ENCODE measurements at places on chromosomes 13 and 19.

DNA sequence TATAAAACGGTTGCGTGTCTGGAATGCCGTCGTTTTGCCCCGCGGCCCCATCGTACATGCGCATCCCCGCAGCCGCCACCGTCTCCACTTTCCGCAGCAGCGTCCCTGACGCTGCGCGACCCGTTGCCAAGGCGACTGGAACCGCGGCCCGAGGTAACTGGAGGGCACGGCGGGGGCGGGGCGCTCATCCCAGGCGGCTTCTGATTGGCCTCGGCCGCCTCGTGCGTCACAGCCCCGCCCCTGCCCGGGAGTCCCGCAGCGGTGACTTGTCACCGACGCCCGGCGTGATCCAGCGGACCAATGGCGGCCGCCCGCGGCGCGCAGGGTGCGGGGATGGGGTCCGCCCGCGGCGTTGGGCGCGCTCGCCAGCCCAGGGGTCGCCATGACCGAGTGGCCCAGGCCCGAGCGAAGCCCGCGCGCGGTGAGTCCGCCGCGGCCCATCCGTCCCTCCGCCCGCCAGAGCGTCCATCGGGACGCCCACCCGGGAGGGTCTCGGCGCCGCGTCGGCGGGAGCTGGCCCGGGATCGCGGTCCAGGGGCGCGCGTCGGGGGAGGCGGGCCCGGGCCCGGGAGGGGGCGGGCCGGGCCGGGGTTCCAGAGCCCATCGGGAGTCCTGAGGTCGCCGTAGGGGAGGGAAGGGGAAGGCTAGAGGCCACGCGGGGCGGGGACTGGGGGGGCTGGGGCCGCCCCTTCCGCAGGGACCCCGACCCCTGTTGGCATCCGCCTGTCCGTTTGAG, at the start of gene ZSCAN1:
ZSCAN1 (plus strand) TSS at position 285 of the 736 bp plus-strand sequence. CDS start 3,812 bp downstream, outside the sequence.
- peak; percentile 16 for DNase-seq

DNA sequence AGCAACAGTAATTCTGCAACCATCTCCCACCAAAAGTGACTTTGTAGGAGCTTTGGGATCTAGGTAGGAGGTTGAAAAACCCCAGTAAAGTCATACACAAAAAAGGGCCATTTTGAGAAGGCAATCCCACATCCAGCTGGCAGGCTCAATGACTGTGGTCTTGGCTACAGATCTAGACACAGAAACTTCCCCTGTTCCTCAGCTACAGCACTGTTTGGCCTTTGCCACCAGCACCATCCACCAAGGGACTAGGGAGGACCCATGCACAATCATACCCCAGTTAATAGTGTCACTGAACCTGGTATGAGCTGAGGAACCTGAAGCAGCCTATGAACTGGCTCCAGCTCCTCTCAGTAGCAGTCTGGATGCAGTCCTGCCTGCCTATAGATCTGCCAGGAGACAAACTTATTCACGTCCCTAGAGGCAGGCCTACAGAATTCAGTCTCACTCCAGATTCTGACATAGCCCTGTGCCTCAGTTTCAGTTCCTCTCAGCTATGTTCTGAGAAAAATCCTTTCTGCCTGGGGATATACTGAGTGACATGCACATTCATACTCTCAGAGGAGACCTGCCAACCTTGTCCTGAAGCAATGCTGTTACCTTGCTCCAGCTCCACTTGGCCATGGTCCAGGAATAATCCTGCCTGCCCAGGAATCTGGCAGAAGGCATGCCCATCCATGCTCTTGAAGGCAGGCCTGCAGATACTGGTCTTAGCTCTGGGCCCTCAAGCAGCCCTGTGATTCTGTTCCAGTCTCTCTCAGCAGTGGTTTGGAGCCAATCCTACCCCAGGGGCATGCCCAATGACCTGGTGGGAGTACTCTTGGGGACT, 2048.3 kb upstream of the PCDH20 start:
- no peak for DNase-seq

DNA sequence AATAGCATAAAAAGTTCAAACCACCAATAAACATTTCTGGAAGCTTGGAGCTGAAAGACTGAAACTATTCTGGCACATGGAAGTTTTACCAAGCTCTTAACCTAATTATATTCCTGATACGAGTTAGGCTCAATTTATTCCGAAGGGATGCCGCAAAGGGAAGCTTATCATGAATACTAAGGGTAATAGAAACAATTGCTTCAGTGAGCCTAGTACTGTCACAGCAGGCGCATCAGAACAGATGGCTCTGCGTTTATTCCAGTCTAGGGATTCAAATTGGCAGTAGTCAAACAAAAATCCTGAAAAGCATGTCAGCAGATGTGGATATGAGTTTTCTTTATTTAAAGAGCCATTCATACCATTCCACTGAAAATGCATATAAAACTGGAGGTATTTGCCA, 779.5 kb downstream of the GPC5 start:
- DNase-seq = no peak

GRCh38 chr13:95643936-95644598, 439 bp downstream of the DZIP1 start:
- no peak for DNase-seq

DNA sequence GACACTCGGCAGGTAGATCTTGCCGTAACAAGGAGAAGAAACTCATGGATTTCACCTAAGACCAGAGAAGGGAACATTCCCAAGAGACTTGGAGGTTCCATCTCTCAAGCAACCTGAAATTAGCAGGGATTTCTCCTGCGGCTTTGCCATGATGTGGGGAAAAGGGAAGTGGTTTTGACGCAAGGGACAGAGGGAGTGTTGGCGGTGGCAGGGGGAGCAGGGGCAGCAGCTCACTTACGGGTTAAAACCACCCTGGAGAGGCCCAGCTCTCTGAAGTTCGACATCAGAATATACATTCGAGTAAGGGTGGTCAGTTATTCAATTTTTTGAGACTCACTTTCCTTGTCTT, 76.1 kb upstream of the POMP start:
- DNase-seq = no peak

GRCh38 chr13:79384022-79384610, 21.9 kb downstream of the RBM26 start:
- no peak for DNase-seq

DNA sequence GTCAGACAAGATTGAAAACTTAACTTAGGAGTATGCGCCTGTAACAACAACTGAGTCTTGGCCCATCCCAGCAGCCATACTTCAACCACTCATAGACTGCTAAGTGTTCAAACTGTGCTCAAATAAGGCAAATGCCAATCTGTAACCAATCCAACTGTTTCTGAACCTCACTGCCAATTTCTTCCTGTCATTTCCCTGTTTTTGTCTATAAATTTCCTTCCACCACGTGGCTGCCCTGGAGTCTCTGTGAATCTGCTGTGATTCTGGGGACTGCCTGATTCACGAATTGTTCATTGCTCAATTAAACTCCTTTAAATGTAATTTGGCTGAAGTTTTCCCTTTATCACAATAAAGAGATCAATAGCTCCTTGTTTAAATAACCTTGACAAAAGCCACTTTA, 50.8 kb upstream of the FREM2 start:
- DNase-seq = no peak

DNA sequence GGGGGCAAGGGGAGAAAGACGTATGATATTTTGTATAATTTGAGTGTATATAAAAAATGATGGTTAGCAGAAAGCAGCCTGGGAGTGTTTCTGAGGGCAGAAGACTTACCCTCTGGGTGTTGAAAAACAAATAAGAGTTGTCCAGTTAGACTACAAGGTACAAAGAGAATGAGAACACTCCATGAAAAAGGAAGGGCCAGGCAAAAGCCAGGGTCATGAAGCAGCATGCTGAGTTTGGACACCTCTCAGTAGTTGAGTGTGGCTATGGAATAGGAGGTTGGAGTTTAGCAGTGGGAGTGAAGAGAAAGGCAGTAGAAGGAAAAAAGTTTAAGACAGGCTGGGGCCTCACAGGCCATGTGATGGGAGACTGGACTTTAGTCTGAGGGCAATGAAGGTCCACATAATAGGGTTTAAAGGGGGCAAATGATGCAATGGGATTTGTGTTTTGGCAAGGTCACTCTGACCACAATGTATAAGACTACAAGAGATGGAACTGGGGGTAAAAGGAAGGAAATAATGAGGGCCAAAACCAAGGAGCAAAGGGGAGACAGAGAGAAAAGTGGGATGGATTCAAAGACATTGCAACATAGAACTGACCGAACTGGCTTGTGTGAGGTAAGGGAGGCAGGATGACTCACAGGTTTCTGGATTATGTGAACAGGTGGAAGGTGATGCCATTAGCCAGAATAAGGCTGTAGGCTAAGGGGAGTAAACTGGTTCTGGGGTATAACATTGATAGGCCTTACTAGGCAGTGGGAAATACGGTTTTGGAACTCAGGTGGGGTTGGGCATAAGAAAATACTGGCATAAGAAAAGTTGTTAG, 76.6 kb downstream of the SERP2 start:
- no peak for DNase-seq

DNA sequence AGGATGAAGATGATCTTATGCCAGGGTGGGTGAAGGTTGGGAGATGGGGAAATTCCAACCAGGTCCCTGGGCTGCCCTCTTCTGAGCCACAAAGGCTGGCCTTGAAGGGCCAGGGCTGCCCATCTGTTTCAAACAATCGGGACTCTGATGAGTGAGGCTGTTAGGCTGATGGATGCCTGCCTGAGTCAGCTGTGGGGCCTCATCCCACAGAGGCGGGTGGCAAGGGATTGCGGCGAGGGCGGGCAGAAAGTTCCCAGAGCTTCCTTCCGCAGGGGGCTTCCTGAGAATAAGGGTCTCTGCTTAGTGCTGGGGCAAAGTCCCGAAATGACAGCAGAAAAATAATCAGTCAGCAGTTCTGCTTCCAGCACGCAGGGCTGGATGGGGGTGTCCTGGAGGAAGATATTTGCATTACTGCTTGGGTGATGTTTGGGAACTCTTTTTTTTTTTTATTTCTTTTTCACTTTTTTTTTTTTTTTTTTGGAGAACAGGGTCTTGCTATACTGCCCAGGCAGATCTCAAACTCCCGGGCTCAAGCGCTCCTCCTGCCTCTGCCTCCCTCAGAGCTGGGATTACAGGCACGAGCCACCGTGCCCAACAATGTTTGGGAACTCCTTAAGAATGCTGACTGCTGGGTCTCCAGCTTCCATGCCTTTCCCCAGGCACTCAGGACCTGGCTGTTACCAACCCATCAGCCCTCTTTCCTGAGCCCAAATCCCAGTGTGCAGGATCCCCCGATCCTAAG, 14.1 kb downstream of the SH3GL1 start:
- DNase-seq = no peak

DNA sequence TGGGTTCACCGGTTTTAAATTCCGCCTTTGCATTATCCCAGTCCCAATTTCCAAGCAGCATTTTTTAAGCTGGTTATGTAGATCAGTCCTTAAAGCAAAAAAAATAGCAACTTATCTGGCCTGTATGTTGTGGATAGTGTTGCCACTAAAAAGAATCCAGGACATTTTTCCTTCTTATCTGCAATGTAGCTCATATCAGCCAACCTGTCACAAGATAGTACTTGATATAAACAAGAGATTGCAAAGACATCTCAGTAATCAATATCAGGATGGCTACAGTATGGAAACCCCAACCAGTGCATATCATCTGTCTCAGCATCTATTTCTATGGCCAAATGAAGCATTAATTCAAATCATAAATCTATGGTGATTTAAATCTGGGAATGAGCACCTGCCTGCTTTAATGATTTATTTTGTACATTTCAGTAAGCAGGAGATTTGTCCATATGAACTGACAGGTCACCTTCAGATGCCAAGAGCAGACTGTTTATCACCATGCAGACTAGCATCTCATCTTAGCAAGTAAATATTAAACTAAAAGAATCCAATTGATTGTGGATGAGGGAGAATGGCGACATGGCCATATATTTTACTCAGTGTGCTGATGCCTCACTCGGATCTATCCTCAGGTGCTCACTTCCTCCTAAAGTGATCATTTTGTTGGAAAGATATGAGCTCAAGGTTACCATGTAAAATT, 240.4 kb downstream of the DACH1 start:
- no peak for DNase-seq

GRCh38 chr19:41064974-41065569, 23.2 kb upstream of the CYP2A13 start:
- DNase-seq = peak; percentile 17

- no peak for DNase-seq
Observed at GRCh38 chr13:73268306-73268705, 209.5 kb downstream of the KLF5 start.

DNA sequence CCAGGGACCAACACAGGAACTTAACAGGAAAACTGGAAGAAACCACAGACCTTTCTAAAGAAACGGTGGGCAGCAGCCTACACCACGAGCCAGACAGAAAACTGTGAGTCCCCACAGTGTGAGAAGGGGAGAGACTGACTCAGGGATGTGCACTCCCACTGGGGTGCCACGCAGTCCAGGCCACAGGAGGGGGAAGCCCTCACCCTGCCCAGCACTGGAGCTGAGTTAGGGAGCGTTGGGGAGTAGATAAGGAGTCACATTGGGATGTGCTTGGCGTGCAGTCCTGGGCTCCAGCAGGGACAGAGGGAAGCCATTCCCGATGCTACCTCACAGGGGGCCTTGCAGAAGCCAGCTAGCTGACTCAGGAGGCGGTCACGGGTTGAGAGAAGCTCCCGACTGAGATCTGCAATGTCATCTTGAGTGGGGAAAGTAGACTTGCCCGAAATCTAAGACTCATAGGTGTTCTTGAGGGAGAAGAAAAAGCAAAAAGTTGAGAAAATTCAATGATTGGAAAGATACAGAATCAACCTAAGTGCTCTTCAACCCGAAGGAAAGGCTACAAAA, 17.3 kb downstream of the SIGLEC8 start:
- DNase-seq = no peak

DNA sequence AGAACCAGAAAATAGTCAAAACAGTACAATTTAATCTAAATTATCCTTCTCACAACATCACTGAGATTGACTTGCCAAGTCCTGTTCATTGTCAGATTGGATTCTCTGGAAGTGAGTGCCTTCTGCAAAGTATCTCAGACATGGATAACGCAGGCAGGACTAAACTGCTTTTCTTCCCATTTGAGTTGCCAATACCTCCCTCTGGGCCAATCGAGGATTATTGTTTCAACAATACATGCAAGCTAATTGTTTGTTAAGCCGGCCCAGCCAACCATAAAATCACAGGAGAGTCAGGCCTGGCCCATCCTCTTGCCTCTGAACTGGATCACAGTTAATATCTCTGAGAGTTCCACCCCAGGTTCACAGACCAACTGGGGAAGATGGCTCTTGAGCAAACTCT, 240.0 kb downstream of the ENOX1 start:
- DNase-seq = no peak

GRCh38 chr13:41543664-41544300, 86.4 kb downstream of the RGCC start:
- DNase-seq = no peak

GRCh38 chr19:34217952-34218817, 36.2 kb upstream of the GARRE1 start:
- DNase-seq = peak; percentile 76

DNA sequence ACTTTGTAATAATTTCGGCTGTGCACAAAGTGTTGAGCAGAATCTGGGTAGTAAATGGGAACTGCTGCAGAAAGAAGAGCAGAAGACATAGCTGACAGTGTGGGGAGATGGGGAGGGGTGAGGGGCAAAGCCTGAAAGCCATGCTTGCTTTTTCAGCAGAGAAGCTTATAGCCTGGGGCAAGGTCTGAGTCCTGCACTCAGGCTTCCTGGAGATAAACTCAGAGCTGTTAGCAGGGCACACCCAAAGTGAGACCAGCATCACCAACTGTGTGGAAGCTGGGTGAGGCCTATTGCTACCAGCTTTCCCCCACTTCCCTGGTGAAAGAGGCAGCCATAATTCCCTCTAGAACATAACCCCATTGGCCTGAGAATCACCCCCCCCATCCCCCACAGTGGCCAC, 15.6 kb upstream of the LHFPL6 start:
- DNase-seq = no peak

GRCh38 chr13:82221621-82222020, 1660.7 kb downstream of the SLITRK1 start:
- DNase-seq = no peak

GRCh38 chr19:48858984-48859710, 9.3 kb downstream of the PLEKHA4 start:
- DNase-seq = peak; percentile 90

- DNase-seq = peak; percentile 64
Observed at GRCh38 chr19:2015608-2015950, at the start of gene BTBD2. Gene BTBD2 (minus strand): TSS chr19:2015714. CDS start chr19:2015703, 11 bp downstream.

Measured in CD4-positive, alpha-beta T cell treated with Interleukin-10 for 1 hour (primary cell).